ENCODE measurements at places on chromosomes 12 and 14.
A peak's percentile ranks its signal among the peaks of the same experiment; 100 is the strongest.

DNA sequence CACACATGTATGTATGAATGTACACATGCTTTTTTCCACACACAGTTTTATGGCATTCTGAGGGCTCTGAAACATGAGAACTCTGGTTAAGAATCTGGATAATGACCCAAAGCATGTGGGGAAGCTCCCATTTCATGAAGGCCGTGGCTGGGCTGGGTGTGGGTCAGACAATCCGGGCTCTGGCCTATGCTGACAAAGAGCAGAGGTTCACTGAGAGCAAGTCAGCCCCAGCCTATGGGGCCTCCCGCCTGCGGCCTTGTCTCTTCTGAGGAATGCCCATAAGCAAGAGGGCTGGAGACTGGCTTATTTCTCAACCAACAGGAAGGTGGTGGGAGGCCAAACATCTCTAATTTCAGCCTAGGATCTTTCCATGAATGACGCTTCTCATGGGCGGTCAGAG lies 8.5 kb downstream of the MYH6 start:
- no peak for DNase-seq

- no peak for DNase-seq
Observed at GRCh38 chr14:83196236-83196635, 1662.6 kb upstream of the SEL1L start.

DNA sequence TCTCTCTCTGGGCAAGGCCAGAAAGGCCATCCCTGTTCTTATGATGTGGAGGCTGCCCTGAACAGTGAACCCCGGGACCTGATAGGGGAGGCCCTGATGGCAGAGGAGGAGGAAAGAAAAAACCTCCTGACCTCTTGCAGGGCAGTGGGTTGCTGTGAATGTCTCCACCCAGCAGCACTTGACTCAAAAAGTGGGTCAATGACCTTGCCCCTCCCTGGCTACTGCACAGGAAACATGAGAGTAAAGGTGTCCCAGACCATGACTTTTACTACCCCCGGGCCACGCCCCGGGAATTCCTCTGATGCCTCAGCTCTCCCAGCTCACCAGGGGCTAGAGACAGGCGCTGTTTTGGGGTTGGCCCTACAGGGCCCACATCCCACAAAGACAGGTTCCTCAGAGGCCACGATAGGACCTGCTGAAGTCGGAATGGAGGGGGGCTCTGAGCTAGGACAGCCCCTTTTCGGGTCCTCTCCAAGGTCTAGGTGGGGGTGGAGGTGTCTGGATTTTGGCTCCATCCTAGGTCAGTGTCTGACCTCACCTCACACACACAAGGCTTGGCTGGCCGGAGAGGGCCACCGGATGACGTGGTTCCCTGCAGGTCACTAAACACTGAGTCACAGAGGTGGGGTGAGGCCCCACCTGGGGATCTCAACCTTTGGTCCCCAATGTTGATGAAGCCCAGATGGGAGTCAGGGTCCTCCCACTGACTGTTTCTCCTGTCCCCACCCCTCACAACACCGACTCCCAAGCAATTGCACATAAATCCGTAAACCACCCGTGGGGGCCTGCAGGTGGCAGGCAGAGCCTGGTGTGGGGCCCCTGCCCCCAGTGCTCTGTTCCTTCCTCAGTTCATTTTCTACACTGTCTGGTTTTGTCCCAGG lies 1.6 kb downstream of the RHOF start:
- no peak for DNase-seq

- peak; percentile 41 for DNase-seq
Observed at GRCh38 chr14:56216626-56217379, 98.6 kb downstream of the PELI2 start.

DNA sequence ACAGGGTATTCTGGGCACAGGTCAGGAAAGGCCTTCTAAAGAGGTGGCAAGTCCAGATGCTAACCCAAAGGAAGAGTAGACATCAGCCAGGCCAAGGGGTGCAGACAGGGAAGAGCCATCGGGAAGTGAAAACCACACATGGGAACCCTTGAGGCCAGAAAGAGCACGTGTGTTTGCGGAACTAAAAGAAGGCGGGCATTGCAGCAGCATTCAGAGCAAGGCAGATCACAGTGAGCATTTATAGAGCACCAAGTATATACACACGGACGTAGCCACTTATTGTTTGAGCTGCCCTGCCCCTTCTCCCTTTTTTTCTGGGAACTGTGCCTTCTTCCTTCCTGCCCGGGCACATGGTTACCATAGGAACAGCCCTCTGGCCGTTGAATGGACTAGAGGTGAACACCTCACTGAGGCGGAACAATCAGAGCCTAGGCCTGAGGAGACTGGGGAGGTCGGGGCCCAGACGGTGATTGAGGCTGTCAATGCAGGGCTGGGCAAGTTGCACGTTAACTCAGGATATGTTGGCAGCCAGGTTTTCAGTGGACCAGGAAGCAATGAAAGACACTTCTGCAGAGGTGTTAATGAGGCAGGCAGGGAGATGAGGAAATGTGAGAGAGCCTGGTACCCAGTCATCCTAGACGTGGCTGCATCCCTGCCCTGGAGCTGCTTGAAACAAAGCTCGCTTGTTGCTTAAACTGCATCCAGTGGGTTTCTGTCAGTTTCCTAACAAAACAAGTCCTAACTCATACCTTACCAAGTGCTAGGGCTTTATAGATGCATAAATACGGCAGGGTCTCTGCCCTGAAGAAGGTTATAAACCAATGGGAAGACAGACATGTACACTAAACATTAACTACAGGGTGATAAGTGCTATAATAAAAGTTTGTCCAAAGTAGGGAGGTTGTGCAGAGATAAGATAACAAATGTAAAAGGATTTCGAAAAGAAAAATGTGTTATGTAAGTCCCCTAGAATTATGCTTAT lies 34.2 kb downstream of the MOAP1 start:
- DNase-seq, result no peak

GRCh38 chr12:49905718-49906314 lies 2.1 kb upstream of the FAIM2 start:
- DNase-seq, result no peak

GRCh38 chr12:85874031-85874461 lies at the start of gene NTS:
Gene NTS, plus strand, starts transcription at chr12:85874295. Its CDS starts 109 bp downstream, at chr12:85874404.
- no peak for DNase-seq

- DNase-seq, result no peak
Observed at GRCh38 chr12:45051572-45052125, 750 bp upstream of the DBX2 start.

DNA sequence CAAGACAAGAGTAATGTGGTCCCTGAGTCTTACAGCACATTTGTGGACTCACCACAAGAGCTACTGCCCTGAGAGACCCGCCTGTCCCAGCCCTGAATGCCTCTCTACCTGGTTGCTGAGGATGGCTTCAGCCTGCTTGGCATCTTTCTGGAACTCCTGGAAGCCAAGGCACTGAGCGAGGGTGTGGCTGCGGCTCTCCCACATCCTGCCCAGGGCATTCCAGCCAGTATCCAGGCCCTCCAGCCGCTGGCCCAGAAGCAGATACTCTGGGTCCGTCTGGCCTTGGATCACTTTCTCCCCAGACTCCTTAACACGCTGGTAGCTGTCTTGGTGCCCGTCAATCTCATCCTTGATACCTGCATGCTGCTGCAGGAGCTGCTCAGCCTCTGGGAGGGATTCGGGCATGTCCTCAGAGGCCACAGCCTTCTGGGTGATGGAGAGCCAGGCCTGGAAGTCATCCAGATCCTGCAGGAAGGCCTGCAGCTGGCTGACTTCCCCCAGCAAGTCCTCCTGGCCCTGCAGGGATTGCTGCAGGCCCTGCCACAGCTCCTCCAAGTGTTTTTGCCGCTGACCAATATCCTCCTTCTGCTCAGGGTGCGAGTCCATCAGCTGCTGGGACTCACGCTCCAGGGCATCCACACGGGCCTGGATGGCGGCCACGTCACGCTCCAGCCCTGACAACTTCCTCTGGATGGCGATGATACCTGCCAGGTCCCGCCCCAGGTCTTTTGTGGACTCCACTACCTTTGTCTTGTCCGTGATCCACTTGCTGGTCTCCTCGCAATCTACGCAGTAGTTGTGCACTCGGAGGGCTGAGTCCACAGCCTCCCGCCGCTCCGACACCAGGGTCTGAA lies 82.3 kb downstream of the PLEKHG3 start:
- no peak for DNase-seq

DNA sequence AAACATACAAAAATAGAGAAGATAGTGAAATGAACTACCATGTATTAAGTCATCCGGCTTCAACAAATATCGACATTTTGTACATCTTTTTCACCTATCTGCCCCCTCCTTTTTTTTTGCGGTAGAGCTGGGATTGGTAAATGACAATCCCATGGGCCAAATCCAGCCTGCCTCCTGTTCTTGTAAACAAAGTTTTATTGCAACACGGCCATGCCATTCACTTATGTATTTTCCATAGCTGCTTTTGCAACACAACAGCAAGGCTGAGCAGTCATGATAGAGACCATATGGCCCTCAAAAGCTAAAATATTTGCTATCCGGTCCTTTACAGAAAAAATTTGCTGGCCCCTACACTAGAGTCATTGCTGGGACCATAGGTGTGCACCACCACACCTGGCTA lies 58.1 kb upstream of the PLEKHG3 start:
- no peak for DNase-seq

- no peak for DNase-seq
Observed at GRCh38 chr12:57741844-57742738, 2.7 kb upstream of the TSPAN31 start.

DNA sequence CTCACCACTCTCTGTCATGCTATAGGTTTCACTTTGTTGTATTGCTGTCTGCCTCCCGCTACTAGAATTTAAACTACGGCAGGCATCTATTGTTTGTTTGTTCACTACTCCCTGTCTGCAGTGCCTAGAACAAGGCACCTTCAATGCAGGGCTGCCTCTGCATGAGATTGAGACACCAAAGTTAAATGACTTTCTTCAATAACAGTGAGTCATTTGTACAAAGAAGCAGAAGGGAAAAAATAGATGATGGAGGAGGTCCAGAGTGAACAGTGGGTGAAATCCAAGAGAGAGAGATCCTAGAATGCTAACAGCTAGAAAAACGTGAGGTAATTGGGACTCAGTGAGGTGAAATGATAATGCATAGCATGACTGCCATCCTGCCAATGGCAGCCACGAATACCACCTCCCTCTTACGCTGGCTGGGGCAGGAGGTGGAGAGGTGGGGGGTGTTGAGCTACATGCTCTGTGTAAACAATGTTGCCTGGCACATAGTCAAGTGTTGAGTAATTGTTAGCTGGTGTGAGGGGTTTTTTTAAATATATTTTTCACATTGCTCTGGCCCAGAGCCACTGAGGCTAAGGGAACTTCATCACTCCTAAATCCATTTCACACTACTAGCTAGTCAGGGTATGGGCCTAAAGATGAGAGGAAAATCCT lies 367.6 kb downstream of the RPS29 start:
- no peak for DNase-seq

GRCh38 chr14:75781096-75781495 lies 120.0 kb downstream of the TTLL5 start:
- DNase-seq, result no peak

DNA sequence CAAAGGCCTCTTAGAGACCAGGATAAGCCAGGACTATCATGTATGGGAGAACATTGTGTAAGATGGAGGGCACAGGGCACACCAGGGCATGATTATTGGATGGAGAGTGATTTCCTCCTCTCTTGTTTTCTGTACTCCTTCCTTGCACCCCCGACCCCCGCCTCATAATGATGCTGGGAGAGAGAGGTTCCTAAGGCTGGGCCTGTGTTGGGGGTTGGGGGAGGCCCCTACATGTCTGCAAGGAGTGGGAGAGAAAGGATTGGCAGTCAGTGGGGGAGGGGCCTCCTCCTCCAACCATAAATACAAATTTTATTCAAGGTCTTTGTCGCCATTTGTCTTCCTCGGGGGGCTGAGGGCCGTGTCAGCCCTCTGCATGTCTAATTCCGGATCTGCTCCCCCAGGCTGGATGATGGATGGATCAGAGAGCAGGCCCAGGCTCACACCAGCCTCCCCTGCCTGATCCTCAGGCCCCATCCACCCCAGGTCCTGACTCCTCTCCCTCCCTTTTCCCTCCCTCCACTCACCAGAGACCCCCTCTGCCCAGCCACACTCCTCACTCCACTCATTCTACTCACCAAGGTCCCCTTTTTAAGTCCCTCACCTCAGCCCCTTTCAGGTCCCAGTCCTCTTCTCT lies 2.0 kb upstream of the C1QL4 start:
- no peak for DNase-seq

GRCh38 chr14:95256002-95256775 lies 63.5 kb downstream of the CLMN start:
- DNase-seq, result peak; percentile 94

DNA sequence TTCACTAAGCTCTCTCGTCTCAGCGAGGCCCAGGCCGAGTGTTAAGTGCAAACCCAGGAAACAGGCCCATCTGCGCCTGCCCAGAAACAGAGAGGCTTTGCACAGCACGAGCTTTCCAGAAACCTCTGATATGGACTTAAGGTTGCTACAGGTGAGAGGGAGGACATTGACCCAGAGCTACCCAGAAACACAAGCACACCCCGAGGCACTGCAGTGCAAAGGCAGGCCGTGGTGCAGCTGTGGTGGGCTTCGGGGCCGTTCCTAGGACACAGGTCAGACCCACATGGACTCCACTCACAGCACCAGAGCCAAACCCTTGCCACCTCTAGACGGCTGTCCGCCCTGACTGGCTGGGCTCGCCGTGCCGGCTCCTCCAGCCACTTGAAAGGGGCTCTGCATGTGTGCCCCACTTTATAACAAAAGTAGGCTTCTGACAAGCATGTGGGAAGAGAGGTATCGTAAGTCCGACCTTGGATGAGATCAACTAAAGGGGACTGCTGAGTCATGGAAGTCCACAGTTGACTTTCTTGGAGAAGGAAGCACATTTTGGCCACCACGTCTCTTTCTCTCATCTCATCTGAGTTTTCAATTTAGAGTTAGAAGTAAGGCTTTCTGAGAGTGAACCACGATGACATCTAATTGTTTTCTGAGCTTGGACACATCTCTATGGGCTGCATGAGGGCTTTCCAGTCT lies 38.2 kb downstream of the CACNA2D4 start:
- DNase-seq, result no peak

DNA sequence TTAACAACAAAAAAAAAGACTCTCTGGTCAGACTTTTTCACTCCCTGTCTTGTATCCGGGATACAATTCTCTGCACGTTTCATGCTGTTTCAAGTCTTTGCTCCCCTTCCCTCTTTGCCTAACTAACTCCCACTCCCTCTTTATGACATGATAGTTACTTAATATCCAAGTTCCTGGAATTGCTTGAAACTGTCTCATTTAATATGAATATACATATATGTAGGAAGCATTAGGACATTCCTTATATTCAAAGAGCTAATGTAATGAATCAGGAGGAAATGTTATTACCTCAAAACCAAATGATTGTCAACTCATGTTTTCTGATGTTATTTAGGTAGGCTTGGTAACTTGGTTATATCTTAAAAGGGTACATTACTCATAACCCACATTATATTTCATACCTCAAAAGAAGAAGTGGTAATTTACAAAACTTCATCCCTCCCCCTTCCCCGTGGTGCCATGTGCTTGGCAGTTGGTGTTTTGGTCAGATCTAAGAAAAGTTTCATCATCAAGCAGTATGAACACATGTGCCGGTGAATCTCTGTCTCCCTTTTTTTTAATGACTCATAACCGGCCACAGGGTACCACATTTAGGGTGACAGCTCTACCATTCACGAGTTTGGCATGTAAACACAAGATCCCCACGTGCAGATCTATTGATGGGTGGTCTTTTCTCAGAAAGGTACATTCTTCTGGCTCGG lies 56.5 kb downstream of the HCAR2 start:
- no peak for DNase-seq

All from NCI-H1436 treated with DMSO at 0.1 percent for 48 hours (cell line).